ENCODE measurements at places on chromosomes 3 and 15. TPM values are rescaled to one million over a fixed set of nuclear protein-coding genes. Genes with fewer than 3 reads are reported as not detected.

GRCh38 chr15:73948982-73949381 is 22.7 kb downstream of the LOXL1 start:
- no peak for DNase-seq

- DNase-seq = no peak
Measured at GRCh38 chr15:87618203-87618725, 638.3 kb downstream of the NTRK3 start.

DNA sequence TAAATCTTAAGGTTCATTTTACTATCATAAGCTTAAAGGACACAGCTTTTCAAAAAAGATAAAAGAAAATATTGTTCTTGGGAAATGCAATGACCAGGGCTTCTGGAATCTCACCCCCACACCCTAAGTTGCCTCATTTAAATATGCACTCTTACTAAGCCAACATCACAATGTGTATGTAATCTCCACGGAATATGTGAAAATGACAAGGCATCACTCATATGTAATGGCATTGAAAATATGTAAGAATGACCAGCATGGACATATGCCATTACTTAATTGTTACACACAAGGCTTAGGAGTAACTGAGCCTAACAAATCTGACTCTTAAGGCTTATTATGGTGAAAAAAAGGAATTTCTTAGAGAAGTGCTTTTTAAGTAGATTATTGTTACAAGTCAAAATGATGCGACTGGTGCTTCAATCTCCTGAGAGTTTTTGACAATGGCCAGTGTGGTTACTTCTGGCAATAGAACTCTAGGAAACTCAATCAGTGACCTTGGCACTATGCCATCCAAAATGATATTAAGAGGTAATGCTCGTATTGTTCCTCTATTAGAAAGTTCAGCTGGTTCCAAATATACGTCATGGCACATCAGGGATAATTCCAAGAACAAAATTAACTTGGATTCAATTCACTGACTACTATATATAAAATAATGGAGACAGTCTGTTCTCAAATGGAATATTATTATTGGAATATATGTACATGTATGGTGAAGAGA is 290.0 kb upstream of the PLSCR5 start:
- DNase-seq = no peak

GRCh38 chr3:119662604-119663373 is 2.4 kb upstream of the POPDC2 start:
- DNase-seq = no peak

DNA sequence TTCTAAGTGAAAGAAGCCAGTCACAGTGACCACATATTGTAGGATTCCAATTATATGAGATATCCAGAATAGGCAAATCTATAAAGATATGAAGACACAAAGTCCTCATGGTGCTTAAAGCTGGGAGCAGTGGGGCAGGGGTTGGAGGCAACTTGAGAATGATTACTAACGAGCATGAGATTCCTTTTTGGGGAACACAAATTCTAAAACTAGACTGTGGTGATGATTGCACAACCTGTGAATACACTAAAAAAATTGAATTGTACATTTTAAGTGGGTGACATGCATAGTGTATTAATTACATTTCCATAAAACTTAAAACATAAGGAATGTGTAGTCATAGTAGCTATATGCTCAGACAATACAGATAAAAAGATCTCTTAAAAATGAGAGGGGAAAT is 103.2 kb downstream of the DPH6 start:
- DNase-seq = no peak

GRCh38 chr15:41553731-41554130 is 5.3 kb upstream of the TYRO3 start:
- DNase-seq = no peak

- no peak for DNase-seq
Measured at GRCh38 chr15:83471307-83471866, 24.2 kb downstream of the SH3GL3 start.

DNA sequence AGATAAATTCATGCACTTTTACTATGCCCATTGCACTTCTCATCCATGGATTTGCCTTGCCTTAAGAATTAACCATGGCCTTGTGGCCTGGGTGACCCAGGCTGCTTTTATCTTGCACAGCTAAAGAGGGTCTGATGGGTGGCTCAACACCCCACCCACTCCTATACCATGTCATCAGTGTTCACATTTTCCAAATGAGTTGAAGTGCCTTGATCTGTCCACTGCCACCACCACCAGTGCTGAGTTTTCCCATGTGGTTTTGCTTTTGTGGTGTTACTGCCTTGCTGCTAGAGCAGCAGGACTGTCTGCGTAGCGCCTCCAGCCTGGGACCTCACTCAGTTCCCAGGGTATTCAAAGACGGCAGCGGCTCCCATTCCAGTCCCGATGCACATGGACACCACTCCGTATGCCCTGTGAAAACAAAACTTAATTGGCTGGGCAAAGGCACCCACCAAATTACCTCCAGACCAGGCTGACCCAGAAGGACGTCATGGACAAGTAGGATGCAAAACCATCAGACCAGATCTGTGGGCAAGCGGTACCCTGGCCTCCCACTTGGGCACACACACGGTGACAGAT is 14.1 kb downstream of the ACAA1 start:
- no peak for DNase-seq

DNA sequence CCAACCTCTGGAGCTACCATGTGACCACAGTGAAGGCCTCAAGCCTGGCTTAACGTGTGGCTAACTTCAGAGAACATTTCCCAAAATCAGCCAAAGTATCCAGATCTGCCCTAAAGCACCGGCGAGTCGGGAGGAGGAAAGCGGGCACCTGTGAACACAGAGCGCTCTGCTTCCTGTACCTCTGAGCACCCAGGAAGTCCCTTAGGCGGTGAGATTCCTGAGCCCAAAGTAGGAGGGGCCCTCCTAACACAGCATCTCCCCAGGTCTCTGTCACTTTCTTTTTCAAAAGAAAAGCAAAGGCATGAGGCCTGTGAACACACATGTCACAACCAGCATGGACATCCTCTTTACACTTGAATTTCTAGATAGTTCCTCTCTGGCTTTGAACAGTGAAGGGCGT is 944 bp upstream of the EIF4E3 start:
- peak; percentile 26 for DNase-seq

DNA sequence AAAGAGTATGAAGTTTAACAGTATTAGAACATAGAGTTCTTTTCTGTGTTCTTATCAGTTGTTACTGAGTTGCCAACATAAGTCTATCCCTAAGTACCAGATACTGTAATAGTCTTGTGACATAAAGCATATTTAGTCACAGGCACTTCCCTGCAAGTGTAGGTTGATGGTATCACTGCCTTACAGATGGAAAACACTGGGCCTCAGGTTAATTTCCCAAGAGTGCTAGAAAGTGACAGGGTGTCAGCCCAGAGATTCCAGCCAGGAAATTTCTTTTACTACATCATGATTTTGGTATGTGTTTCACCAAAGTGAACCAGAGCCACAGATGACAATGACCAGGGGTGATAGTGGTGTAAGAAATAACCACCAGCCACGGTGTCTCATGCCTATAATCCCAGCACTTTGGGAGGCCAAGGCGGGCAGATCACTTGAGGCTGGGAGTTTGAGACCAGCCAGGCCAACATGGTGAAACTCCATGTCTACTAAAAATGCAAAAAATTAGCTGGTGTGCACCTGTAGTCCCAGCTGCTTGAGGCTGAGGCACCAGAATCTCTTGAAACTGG is 3.2 kb downstream of the EIF1B start:
- no peak for DNase-seq

DNA sequence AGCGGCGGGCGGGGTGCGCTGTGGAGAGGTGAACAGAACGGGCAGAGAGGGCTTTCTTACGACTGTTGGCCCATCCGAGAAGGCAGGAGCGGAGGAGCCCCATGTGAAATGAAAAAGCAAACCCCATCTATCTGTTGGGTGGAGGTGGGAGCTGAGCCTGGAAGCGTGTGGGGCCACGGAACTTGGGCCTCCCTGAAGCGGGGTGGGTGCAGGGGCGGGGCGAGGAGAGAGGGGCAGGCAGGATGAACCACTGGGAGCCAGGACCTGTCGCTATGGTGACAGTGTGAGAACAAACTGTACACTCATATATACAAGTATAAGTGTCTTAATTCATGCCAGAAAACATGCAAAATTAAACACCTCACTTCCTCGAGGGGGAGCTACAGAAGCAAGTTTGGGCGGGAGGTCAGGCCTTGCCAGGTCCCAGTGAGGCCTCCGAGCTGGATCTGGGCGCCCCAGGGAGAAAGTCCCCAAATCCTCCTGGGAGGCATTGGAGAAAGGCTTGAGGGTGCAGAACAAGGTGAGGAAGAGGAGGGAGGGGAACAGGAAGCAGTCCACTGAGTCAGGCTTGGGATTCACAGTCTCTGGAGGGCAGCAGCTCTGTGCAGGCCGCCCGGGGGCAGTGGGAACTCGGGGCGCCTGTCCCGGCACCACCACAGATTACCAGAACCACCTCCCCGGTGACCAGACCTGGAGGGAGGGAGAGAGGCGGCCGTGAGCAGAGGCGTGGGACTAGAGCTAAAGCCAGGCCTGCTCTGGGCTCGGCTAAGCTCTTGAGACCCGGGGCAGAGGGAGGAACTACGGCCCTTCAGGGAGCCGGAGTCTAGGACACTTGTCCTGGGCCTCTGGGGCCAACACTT is 34.8 kb downstream of the RBPMS2 start:
- no peak for DNase-seq

GRCh38 chr3:143811602-143812001 is 36.7 kb downstream of the SLC9A9 start:
- DNase-seq = no peak

- DNase-seq = no peak
Measured at GRCh38 chr15:60969658-60970057, 259.4 kb downstream of the RORA start.

GRCh38 chr3:62622553-62623174 is 249.3 kb upstream of the FEZF2 start:
- no peak for DNase-seq

GRCh38 chr3:114504941-114505628 is 211.3 kb downstream of the TIGIT start:
- DNase-seq = no peak

- no peak for DNase-seq
Measured at GRCh38 chr3:100463646-100464155, 28.7 kb upstream of the TMEM45A start.

GRCh38 chr3:71055257-71056001 is 528.1 kb downstream of the FOXP1 start:
- no peak for DNase-seq

DNA sequence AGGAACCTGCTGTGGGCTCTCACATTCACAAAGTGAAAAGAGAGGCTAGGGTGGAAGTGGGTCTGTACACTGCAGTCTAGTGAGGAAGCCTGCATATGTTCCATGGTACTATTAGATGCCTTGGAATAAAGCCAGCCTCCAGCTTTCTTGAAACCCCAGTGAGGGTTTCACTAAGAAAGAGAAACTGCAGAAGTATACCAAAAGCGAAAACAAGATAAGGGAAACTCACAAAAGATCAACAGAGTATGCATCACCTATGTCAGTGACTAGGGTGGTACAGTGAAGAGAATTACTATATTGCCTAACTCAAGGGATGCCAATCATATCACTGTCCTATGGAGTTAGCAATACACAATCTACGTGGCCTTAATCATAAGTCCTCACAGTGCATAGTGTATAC is 212.5 kb upstream of the GADL1 start:
- no peak for DNase-seq

DNA sequence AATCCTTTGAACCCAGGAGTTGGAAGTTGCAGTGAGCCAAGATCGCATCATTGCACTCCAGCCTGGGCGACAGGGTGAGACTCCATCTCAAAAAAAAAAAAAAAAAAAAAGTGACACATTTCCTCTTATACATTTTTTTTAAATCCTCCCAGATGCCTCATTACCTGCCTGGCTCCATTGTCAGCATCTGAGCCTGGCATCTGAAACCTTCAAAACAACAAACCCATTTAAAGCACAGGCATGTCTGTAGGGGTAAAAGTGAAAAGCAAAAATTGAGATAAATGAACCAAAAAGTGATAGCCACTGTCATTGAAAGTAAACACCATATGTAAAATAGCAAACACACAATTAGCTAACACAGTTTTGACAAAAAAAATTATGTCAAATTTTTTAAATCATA is 38.6 kb downstream of the OSBPL10 start:
- DNase-seq = no peak

- DNase-seq = no peak
Measured at GRCh38 chr3:155701882-155702465, 42.9 kb downstream of the PLCH1 start.

DNA sequence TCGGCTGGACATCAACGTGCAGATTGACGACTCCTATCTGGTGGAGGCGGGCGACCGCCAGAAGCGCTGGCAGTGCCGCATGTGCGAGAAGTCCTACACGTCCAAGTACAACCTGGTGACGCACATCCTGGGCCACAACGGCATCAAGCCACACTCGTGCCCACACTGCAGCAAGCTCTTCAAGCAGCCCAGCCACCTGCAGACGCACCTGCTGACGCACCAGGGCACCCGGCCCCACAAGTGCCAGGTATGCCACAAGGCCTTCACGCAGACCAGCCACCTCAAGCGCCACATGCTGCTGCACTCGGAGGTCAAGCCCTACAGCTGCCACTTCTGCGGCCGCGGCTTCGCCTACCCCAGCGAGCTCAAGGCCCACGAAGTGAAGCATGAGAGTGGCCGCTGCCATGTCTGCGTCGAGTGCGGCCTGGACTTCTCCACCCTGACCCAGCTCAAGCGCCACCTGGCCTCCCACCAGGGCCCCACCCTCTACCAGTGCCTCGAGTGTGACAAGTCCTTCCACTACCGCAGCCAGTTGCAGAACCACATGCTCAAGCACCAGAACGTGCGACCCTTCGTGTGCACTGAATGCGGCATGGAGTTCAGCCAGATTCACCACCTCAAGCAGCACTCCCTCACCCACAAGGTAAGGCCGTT is 34.2 kb downstream of the IDH2 start:
- no peak for DNase-seq

GRCh38 chr15:80669663-80670273 is 25.3 kb upstream of the ABHD17C start:
- no peak for DNase-seq

- DNase-seq = no peak
Measured at GRCh38 chr15:99526671-99527070, 39.1 kb upstream of the MEF2A start.

- no peak for DNase-seq
Measured at GRCh38 chr3:156317462-156318074, 197.2 kb downstream of the KCNAB1 start.

The REC114 gene
- total RNA-seq = not detected

The RHOV gene
- not detected for total RNA-seq

The FES gene
- total RNA-seq = 3.2 TPM

The LEKR1 gene
- 2.0 TPM for total RNA-seq

The CIP2A gene
- 5.1 TPM for total RNA-seq

The VGLL3 gene
- total RNA-seq = 0.03 TPM

The GOLGA8Q gene
- 0.47 TPM for total RNA-seq

The KAT2B gene
- total RNA-seq = 69.0 TPM

The NLGN1 gene
- total RNA-seq = not detected
